ENCODE measurements at places on chromosomes 12 and 14.

- no peak for DNase-seq
Observed at GRCh38 chr14:69666690-69667211, 55.4 kb downstream of the SUSD6 start.

DNA sequence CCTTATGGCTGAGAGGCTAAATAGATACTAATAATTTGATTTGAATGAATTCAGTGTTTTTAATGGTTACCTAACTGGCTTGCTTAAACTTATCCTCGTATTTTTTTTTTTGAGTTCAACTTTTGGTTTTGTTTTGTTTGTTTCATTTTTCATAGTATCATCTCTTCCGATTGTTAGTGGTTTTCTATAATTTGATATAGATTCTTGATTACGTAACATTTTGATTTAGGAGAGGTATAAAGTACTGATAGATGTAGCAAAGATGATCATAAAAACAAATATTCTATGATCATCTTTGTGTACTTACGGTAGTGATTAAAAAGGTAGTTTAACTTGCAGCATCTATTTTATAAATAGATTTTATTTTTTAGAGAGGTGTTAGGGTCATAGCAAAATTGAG, 93.0 kb downstream of the ALX1 start:
- no peak for DNase-seq

GRCh38 chr14:30272848-30273832, 285.8 kb upstream of the G2E3 start:
- DNase-seq, result no peak

- no peak for DNase-seq
Observed at GRCh38 chr12:58731096-58731495, 189.2 kb downstream of the LRIG3 start.

GRCh38 chr12:19847294-19848059, 408.2 kb downstream of the AEBP2 start:
- no peak for DNase-seq

GRCh38 chr14:55688566-55688965, 108.6 kb downstream of the KTN1 start:
- no peak for DNase-seq

- DNase-seq, result no peak
Observed at GRCh38 chr12:20946732-20947131, 136.2 kb downstream of the SLCO1B3 start.

All from dorsolateral prefrontal cortex (tissue), 122 donors.